ENCODE measurements at places on chromosomes 13 and 19. TPM values are rescaled to one million over a fixed set of nuclear protein-coding genes. Genes with fewer than 3 reads are reported as not detected.

CELF5 gene
- total RNA-seq: not detected

POLR1D gene
- total RNA-seq: 68.4 TPM

CALR gene
- total RNA-seq: 1,700 TPM

- no peak within 1 kb of the TSS for H3K4me3 ChIP-seq
- DNase-seq: no peak
- no peaks in the 10 kb centered on the region for H3K36me3 ChIP-seq
- peaks cover 8% of the 10 kb centered on the region for H3K27me3 ChIP-seq
Measured at GRCh38 chr13:24680258-24680920, at the start of gene ATP12A. ATP12A (plus strand) TSS chr13:24680408; CDS start chr13:24680744, 336 bp downstream.

DNA sequence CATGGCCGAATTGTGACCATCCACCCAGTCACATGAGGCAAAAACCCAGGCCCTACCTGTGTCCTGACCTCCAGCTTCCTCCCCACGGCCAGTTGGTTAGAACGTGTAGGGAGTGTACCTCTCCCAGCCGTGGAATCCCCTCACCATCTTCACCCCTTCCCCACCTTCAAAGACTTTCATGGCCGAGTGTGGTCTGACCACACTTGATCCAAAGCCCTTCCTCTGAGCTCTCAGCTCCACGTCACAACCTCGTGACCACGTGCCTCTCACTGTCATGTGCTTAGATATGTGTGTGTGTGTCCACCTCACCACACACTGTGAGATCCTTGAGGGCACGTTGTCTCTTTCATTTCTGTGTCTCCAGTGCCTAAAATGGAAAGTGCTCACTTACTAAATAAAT lies 48.6 kb upstream of the UBE2L5 start:
- no peak overlapping the region for H3K27ac ChIP-seq
- H3K4me3 ChIP-seq: no peak overlapping the region
- no peaks in the 10 kb centered on the region for H3K36me3 ChIP-seq
- no peak for DNase-seq

DNA sequence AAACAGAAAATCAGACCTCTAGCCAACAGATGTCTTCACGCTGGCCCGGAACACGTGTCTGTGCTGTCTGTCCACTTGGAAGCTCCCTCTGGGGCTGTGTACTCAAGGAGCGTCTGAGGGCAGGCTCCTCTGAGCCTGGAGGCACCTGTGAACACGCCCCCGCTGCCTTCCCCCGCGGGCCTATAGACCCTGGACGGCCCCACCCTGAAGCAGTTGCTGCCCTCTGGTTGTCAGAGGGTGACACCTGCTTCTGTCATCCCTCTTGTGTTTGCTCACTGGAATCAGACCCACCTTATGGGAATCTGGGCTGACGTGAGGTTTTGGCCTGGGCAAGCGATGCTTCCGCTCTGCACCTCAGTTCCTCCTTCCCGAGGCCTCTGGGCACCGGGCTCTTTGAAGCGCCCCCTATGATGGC lies 19.2 kb downstream of the EPN1 start:
- no peaks in the 10 kb centered on the region for H3K4me1 ChIP-seq
- no peak overlapping the region for H3K4me3 ChIP-seq
- no peak overlapping the region for H3K27ac ChIP-seq
- peaks cover 65% of the 10 kb centered on the region for H3K36me3 ChIP-seq
- H3K27me3 ChIP-seq: no peaks in the 10 kb centered on the region
- no peak for DNase-seq

DNA sequence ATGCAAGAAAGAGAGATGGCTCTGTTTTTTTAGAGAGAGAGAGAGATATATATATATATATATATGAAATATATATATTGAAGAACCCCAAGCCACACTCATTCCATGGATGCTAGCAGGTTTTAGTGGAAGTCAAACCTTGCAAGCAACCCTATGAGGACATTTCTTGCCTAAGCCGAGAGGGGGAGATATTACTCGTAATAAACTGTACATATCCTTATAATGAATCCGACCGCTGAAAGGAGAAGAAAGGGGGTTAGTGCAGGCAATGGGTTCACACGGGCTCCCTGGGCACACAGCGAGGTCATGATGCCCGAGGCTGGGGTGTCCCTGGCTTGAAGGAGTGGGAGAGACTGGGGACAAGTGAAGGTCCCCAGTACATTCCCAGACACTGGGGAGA lies 78.3 kb downstream of the IER2 start:
- H3K36me3 ChIP-seq: no peaks in the 10 kb centered on the region
- H3K27ac ChIP-seq: no peak overlapping the region
- no peak overlapping the region for H3K4me3 ChIP-seq
- DNase-seq: no peak
- H3K27me3 ChIP-seq: peaks cover 18% of the 10 kb centered on the region
- H3K4me1 ChIP-seq: no peaks in the 10 kb centered on the region

Measured in SJSA1 (cell line).